ENCODE measurements at places on chromosomes 16 and 17.

- DNase-seq: no peak
These were observed 19.2 kb downstream of the UNC119 start for GRCh38 chr17:28533091-28533807.

GRCh38 chr17:28059675-28060074 lies 17.2 kb downstream of the NLK start:
- DNase-seq: no peak

DNA sequence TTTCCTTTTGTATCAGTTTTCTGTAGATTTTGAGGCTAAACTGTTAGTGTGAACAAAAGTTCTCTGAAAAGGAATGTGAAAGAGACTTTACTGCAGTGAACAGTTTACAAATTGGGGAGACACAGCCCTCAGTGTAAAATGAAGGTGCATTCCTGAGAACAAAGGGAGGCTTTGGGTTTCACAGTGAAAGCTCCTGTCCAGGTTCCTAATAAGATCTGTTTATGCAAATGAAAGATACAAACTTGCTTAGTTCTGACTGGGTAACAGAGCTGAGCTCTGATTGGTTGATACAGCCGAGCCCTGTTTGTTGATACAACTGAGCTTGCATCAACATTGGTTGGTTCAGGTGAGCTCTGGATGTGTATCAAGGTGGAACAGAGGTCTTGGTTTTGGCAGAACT lies 8.3 kb upstream of the CDRT15 start:
- no peak for DNase-seq

GRCh38 chr16:85269165-85269564 lies 156.9 kb upstream of the CIBAR2 start:
- no peak for DNase-seq

- no peak for DNase-seq
These were observed 6.2 kb upstream of the ETV4 start for GRCh38 chr17:43552229-43552837.

DNA sequence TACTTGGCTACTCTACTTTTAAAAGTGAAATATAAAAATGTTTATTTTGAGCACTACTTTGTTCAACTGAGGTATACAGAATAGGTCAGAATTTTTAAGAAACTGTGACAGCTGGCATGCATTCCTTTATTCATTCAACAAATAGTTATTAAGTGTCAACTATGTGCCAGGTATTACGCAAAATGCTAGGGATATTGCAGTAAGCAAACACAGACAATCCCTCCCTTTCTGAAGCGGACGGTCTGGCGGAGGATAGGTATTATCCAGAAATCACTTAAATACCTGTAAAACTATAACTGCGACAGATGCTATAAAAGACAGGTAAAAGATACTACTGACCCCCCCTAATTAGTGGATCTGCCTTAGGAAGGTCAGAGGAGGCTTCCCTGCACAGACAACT lies 26.1 kb downstream of the METTL16 start:
- DNase-seq: no peak

GRCh38 chr16:7218936-7219335 lies 113.7 kb upstream of the RBFOX1 start:
- DNase-seq: no peak

GRCh38 chr17:298791-299450 lies 53.7 kb downstream of the RPH3AL start:
- no peak for DNase-seq

Measured in stimulated activated CD8-positive, alpha-beta memory T cell treated with anti-CD3 and anti-CD28 coated beads, Interleukin-4, amount 100 ng/mL, for 1 hour (primary cell).